Left renal cortex interstitium (tissue), 4 donors: ENCODE measurements at places on chromosomes 1 and 21.

GRCh38 chr21:34054259-34054658, 19.1 kb upstream of the MRPS6 start:
- DNase-seq = no peak

DNA sequence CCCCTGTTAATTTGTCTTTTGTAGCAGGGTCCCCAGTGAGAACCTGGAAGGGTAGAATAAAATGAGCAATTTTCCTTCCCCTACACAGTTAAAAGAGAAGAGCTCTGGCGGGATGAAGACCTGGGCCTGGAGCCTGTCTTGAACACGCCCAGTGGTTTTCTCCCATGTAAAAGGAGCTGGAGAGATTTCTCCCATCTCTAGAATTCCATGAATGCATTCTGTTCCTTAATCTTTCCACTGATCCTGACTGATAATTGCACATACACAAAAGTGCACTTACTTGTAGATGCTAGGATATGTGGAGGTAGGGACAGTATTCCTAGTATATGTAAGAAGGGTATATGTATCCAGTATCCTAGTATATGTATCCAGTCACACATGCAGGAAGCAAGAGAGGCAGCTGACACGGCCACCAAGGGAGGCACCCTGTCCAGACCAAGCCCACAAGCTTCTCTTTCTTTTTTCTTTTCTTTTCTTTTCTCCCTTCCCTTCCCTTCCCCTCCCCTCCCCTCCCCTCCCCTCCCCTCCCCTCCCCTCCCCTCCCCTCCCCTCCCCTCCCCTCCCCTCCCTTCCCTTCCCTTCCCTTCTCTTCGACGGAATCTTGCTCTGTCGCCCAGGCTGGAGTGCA, 11.9 kb upstream of the PKNOX1 start:
- DNase-seq = no peak

- DNase-seq = no peak
Measured at GRCh38 chr1:155207806-155208540, at the start of gene THBS3. Gene THBS3, minus strand, starts transcription at chr1:155207897. Its CDS starts 21 bp downstream, at chr1:155207876.

- DNase-seq = no peak
Measured at GRCh38 chr1:221989741-221990140, 247.9 kb upstream of the DUSP10 start.

DNA sequence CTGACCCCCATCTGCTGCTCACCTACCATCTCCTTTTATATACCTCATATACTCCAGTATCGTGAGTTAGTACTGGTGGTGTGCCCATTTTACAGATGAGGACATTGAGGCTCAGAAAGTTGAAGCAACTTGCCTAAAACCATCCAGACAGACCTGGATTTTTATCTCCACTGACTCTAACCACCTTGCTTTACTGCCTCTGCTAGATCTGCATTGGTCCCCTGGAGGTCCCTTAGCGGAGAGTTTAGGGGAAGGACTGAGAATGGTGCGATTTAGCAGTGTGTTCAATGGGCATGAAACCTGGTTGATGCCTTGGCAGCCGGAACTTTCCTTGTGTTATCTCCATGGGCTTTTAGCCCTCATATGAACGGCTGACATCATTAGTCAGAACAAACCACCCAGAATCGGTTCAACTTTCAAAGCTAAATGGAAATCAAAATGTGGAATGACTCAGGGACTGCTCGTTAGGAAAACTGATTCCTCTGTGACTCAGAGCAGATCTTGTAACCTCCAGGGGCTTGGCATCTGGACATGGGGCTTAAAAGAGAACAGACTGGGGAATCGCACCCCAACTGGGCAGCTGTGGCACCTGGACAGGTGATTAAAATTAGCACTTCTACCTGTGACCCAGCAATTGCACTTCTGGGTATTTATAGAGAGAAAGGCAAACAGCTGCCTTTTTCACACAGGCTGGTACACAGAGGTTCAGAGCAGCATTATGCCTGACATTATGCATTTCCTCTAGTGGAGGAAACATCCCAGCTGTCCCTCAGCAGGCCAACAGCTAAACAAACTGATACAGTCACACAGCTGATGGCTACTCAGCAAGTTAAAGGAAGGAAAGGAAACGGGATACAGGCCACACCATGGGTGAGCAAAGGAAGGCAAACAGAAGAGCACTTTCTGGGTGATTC, 25.3 kb downstream of the TMEM51 start:
- DNase-seq = no peak

DNA sequence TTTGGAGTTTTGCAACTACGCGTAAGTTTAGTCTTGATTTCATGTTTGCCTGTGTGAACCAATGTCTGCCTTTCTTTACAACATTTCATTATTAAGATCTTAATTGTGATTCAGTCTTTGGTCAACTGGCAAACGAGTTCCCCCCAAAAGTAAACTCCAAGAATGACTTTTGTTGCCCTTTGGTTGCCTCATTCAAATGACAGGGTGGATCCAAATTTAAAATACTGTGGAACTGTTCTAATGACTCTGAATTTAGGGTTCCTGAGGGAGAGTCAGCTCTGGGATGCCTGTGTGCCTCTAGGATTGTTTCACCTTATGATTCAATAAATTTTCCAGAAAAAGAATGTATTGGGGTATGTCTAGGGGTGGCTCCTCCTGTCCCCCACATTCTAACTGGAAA, 105.3 kb downstream of the KCNN3 start:
- DNase-seq = no peak

- no peak for DNase-seq
Measured at GRCh38 chr1:18957532-18958300, 1.2 kb upstream of the IFFO2 start.

DNA sequence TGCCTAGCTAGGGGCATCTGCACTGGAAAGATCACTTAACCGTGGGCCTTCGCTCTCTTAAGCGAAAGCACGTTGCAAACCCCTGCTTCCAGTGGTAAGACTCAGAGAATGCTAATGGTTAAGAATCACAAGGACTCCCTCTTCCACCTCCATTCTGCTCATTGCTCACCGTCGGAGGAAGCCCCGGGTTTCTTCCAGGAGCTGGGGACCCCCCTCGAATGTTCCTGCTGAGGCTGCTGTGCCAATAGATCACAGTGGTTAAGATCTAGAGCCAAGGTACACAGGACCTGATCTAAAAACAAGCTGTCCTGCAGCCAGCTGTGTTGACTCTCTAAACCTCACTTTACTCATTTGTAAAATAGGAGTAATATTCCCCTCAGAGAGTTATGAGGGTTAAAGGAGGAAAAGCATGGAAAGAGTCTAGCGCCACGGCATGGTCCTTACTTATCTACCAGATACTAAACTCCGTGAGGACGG, 765 bp downstream of the VAMP3 start:
- no peak for DNase-seq

- DNase-seq = no peak
Measured at GRCh38 chr1:11847667-11848372, at the start of gene NPPA. Gene NPPA, minus strand, starts transcription at chr1:11847783. Its CDS starts 99 bp downstream, at chr1:11847684.

GRCh38 chr1:185368313-185368855, 51.3 kb upstream of the IVNS1ABP start:
- DNase-seq = no peak

DNA sequence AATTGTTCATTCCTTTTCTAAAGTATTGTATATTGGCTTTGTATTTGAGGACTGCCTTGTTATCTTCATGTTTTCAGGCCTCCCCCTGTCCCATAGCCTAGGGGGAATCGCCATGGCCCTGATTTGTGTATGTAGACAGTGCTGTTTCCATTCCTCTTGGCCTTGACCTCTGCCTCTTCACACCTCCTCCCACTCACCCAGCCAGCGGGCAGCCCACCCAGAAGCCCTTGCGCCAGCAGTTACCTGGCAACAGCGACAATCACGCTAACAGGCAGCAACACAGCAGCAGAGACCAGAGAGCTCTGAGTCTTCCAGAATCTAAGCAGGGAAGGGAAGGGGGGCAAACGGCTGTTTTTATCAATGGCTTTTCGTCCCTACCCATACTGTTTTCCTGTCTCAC, 50.0 kb upstream of the NPL start:
- DNase-seq = peak; percentile 46

- DNase-seq = no peak
Measured at GRCh38 chr1:61253059-61253735, 170.8 kb downstream of the NFIA start.

- DNase-seq = no peak
Measured at GRCh38 chr1:241997401-241997998, 1.4 kb downstream of the MAP1LC3C start.

DNA sequence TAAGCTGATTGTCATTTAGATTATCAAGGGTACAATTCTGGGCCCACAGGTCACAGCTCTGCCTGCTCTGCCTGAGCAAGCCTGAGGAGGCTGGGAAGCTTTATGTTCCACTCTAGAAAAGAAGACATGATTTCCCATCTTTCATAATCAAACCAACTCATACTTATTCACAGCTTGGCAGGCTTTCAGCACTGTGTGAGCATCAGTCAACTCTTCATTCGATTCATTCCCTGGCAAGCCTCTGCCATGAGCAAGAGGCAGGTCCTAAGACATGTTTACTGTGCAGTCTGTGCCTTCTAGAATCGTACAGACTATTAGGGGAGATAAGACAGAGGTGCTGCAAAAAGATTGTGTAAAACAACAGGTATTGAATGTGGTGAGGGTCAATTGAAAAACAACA, 24.5 kb upstream of the KIRREL1 start:
- no peak for DNase-seq

GRCh38 chr1:92623187-92623778, 136.6 kb upstream of the GFI1 start:
- DNase-seq = no peak

DNA sequence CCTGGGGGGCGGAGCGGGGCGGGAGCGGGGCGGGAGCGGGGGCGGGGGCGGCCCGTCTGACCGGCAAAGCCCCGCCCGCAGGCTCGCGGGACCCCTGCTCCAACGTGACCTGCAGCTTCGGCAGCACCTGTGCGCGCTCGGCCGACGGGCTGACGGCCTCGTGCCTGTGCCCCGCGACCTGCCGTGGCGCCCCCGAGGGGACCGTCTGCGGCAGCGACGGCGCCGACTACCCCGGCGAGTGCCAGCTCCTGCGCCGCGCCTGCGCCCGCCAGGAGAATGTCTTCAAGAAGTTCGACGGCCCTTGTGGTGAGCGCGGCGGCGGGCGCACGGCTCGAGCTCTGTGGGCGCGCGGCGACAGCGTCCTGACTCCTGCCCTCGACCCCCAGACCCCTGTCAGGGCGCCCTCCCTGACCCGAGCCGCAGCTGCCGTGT, 21.2 kb downstream of the AGRN start:
- no peak for DNase-seq

- DNase-seq = no peak
Measured at GRCh38 chr1:85349224-85349623, 72.8 kb upstream of the BCL10 start.

- no peak for DNase-seq
Measured at GRCh38 chr1:153803470-153804056, 28.4 kb downstream of the SLC27A3 start.

- DNase-seq = no peak
Measured at GRCh38 chr1:184160236-184160635, 108.7 kb downstream of the TSEN15 start.

DNA sequence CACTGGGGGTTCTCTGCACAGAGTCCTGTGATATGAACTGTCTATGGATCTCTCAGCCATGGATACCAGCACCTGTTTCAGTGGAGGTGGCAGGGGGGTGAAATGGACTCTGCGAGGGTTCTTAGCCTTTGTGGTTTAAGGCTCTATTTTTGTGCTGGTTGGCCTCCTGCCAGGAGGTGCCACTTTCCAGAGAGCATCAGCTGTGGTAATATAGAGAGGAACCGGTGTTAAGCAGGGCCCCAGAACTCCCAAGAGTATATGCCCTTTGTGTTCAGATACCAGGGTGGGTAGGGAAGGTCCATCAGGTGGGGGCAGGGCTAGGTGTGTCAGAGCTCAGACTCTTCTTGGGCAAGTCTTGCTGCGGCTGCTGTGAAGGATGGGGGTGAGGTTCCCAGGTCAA, 330.0 kb upstream of the PLD5 start:
- no peak for DNase-seq

DNA sequence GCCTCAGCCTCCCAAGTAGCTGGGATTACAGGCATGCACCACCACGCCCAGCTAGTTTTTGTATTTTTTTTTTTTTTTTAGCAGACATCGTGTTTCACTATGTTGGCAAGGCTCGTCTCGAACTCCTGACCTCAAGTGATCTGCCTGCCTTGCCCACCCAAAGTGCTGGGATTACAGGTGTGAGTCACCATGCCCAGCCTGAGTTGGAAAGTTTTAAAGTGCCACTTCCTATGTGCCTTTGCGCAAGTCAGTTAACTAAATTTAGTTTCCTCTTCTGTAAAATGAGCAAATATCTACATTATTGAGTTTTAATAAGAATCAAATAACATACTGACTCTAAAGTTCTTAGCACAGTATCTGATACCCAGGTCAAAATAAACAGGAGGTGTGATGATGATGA, 12.4 kb downstream of the SLC19A2 start:
- DNase-seq = no peak

DNA sequence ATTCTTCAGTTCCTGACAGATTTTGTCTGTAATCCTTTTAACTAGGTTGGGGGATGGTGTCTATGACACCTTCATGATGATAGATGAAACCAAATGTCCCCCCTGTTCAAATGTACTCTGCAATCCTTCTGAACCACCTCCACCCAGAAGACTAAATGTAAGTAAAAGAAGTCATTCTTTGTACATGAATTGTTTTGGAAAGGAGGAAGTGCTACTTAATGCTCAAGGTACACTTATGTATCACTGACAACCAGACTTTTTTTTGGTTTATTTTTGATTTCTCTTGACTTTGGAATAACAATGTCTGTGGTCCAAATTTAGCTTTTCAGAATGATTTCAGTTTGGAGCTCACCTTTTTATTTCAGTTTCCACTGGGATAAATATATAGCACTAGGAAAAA, 2.3 kb downstream of the DYRK3 start:
- no peak for DNase-seq
